Fibroblast of mammary gland (primary cell): ENCODE measurements at places on chromosomes 16 and 17.
A peak's percentile ranks its signal among the peaks of the same experiment; 100 is the strongest.

DNA sequence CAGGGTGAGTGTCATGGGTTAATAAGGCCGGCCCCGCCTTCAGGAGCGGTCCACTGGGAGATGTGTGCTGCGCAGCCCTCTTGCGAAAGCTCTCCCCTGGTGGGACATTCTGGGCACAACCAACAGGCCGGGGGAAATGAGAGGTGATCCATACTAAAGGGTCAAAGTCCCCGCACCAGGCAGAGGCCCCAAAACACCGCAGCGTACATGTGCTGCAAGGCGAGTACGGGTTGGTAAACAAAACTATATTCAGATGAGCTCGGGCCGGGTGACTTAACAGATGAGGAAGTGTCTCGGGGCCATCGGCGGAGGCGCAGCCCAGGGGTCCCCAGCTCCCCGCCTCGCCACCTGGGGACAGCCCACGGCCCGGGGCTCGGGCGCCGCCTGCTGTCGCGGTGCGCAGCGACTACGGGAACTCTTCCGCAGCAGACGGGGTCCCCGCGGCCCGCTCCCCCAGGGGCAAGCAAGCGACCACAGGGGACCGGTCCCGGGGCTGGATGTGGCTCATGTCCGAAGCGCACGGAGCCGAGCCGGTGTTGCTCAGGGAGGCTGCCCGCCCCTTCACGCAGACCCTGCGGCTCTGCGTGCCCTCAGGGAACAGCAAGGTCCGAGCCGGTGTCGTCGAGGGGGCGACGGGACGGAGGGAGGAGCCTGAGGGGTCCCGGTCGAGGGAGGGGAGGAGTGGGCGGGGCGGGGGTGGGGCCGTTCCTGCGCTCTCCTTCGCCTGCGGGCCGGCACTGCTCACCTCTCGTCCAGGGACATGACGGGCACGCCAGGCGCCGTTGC is at the start of gene RAB37:
TSS of gene RAB37 (plus strand) at position 744 of the 786 bp plus-strand sequence. CDS start at position 761, 17 bp downstream.
- peak; percentile 44 for DNase-seq

DNA sequence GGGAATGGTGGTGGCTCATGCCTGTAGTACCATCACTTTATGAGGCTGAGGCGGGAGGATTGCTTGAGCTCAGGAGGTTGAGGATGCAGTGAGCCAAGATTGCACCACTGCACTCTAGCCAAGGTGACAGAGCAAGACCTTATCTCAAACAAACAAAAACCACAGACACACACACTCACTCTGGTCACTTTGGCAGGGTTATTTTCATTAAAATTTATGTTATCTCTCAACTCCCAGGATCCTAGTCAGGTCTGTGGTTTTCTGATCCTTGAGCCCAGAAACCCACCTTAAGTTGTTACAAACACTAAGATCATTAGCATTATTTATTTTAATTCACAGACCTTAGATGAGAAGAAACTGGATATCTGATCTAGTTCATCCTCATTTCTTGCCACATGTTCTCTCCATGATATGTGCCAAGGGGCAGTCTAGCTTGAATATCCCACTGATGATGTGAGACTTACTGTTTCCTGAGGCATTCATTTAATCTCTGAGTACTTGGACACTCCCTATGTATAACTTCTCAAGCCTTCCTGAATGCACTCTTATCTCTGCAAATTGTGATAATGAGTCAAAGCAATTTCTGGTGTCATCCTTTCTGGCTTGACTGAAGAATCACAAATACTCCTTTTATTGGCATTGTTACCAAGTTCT is 9.6 kb downstream of the ABHD15 start:
- DNase-seq = no peak

DNA sequence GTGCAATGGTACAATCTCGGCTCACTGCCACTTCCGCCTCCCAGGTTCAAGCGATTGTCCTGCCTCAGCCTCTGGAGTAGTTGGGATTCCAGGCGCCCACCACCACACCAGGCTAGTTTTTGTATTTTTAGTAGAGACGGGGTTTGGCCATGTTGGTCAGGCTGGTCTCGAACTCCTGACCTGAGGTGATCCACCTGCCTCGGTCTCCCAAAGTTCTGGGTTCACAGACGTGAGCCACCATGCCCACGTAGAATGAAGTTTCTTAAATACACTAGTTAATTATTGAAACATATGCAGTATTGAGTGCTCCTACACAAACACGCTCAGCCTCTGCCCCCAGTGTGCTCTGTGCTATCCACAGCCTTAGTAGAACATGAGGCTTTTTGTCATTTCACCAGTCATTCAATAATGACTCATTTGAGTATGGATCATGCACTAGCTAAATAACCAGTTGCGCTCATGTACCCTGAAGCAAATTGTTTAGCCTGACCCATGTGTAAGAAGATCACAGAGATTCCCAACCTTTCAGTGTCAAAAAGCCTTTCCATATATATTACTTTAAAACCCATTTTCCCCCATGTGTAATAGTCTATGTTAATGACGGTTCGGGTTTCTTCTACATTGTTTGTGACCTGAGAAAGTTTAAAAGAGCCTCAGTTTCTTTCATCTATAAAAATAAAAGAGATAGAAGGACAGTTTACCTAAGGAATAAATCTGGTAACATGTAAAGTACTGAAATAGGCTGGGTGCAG is 49.7 kb downstream of the TUBD1 start:
- peak; percentile 94 for DNase-seq

DNA sequence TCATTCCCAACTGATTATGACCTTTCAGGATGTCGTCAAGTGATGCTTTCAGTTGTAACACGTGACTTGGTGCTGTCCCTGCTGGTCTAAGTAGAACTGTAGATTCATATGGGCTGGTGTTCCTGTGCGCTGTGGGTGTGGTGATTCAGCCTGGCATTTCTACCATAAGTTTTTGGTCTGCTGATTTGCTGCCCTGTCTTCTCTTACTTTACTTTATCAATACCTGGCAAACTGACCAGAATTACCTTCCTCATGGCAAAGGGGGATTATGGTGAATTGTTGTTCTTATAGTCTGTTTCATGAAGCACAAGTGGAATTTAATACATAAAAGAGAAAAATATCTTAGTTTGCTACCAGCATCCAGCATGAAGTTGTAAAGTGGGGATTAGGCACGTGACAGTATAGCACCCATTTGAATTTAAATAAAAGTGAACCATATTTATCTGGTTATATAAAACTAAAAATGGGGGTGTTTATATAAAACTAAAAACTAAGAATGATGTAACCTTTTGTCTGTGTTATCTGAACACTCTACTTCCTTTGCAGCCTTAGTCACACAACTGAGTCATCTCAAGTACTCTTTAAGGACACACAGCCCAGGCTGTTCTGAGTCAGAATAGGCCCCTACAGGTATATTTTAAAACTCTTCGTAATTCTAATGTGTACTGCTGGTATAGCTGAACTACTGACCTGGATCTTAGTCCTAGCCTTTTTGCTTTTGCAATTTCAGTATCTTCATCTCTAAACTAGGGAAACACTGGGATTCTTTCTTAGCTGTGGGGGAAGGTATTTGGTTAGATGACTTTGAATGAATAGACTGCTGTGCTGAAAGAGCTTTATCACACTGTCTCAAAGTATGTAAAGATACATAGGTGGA is 28.3 kb downstream of the TTC19 start:
- DNase-seq = peak; percentile 94

GRCh38 chr16:75088934-75089333 is 27.6 kb downstream of the LDHD start:
- no peak for DNase-seq

GRCh38 chr17:60749050-60749449 is 71.4 kb downstream of the BCAS3 start:
- no peak for DNase-seq

DNA sequence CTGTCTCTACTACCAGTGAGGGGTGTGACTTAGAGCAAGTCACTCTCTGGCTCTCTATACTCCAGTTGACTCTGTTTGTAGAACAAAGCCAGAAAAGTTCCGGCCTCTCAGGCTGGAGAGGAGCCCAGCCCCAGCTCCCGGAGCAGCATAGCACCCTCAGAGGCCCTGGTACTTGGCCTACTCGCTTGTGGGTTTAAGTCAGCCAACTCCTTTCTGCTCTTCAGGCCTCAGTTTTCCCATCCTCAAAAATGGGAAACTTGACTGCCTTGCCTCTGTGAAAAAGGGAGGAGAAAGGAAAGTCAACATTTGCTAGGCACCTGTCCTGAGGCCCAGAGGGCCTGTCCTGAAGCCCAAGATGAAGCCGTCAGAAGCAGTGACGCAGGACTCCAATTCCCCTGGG is 1.1 kb downstream of the CHST6 start:
- DNase-seq = no peak

GRCh38 chr16:49458243-49458642 is 84.6 kb downstream of the C16orf78 start:
- DNase-seq = no peak

GRCh38 chr16:53064081-53064578 is 9.3 kb downstream of the CHD9 start:
- no peak for DNase-seq

DNA sequence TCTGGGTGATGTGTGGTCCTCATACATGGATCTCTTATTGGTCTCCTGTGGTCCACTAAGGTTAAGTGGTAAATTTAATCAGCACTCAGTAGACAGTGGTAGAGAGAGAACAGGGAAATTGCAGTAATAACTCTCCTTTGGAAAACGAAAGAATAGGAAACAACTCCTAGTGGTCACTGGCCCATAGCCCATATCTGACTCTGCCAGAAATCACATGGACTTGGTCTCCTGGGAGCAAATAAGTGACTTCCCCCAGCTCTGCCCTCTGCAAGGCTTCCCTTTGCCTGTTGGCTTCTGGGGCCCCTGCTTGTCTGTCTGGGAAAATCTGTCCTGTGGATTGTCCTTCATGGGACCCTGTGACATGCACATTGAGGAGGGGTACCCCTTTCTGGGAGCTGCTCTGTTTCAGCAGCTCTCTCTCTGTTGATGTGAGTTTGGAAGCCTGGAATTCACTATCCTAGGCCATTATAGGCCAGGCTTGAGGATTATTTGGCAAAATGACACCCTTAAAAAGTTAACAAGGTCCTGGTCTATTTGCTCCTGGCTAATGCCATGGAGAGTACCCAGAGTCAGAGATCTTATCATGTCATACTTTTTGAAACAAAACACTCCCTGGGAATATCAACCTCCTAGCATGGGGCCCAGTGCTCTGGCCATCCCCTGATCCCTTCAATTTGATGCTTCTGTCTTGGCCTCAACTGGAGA is 58.0 kb upstream of the HNF1B start:
- peak; percentile 65 for DNase-seq

DNA sequence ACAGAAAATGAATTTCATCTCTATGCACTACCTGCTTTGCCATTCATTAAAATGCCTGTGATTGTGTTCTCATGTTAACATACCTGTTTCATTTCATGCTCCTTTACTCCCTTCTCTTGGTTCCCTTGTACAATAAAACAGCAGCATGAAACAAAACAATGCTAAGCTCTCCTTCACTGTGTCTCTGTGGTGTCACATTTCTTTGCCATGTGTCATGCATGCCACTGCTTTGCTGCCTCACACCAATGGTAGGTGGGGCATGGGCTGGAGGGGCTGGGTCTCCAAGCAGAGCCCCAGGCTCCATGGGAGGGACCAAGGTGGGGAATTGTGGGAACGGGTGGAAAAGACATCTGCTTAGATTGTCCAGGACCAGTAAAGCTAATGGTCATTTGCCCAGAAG is 83.6 kb downstream of the RGS9 start:
- no peak for DNase-seq

DNA sequence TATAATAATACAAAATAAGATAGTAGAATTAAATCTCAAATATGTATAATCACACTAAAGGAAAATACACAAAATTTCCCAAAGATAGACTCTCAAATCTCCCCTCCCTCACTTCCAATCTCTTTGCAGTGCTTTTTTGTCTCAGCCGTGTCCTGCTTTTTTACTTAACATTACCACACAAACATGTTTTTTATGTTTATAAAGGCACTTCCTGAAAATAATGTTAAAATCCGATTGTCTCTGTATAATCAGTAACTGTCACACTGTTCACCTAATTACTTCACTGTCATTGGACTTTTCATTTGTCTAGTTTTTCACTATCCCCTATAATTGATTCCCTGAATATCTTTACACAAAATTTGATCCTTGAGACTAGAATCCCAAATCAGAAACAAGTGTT is 38.2 kb upstream of the ALDH3A2 start:
- no peak for DNase-seq

- peak; percentile 85 for DNase-seq
These were observed 24.4 kb downstream of the NAA60 start for GRCh38 chr16:3467921-3468320.

DNA sequence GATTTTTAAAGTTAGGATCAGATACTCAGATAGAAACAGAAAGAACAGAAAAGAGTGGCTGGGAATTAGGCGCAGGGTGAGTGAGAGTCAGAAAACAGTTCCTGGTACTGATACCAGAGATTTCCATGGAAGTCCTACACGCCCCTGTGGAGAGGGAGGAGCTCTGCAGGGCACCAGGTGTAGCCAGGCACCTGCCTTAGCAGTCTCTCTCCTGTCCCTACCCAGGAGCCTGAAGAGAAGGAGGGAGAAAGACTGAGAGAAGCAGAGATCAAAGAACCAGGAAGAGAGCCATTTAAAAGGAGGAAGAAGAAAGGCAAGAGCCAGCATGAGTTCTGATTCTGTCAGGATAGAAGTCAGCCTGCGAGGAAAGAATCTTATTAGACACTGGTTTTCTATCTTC is 65.0 kb downstream of the CBLN1 start:
- no peak for DNase-seq

DNA sequence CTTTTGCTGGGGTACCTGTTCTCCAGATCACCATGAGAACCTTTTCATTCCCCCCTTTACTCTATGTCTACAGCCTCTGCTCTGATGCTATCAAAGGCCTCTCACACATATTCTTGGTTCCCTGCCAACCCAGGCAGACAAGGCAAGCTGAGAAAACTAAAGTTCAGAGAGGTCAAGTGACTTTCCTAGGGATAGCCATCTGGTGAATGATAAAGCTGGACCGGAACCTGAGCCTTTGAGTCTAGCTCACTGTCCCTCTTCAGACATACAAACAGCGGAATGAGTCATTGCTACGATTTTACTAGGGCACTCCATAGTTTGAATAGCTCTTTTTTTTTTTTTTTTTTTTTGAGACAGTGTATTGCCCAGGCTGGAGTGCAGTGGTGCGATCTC is 73.3 kb downstream of the XYLT1 start:
- peak; percentile 68 for DNase-seq

- DNase-seq = no peak
These were observed 527.2 kb downstream of the TMEM114 start for GRCh38 chr16:8063159-8063558.

- no peak for DNase-seq
These were observed 228.3 kb upstream of the HSBP1 start for GRCh38 chr16:83579436-83579835.

GRCh38 chr16:89581045-89581695 is 5.6 kb downstream of the CPNE7 start:
- peak; percentile 99 for DNase-seq

DNA sequence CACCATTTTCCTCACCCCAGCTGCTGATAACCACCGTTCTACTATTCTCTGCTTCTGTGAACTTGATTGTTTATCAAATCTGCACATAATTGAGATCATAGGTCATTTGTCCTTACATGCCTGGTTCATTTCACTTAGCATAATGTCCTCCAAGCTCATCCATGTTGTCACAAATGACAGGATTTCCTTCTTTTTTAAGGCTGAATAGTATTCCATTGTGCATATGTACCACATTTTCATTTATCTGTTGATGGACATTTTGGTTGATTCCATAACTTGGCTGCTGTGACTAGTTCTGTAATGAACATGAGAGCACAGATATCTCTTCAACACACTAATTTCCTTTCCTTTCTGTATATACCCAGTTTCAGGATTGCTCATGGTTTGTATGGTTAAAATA is 225.3 kb upstream of the TBX2 start:
- DNase-seq = no peak
